HCT116 (cell line): ENCODE measurements at places on chromosomes 5 and 9. TPM values are rescaled to one million over a fixed set of nuclear protein-coding genes. Genes with fewer than 3 reads are reported as not detected.

GRCh38 chr9:8856396-8857067 lies 1057.0 kb upstream of the DMAC1 start:
- no peak for DNase-seq
- no peaks in the 10 kb centered on the region for H3K4me1 ChIP-seq
- H3K4me3 ChIP-seq, result no peak overlapping the region
- no peaks in the 10 kb centered on the region for H3K27me3 ChIP-seq

DNA sequence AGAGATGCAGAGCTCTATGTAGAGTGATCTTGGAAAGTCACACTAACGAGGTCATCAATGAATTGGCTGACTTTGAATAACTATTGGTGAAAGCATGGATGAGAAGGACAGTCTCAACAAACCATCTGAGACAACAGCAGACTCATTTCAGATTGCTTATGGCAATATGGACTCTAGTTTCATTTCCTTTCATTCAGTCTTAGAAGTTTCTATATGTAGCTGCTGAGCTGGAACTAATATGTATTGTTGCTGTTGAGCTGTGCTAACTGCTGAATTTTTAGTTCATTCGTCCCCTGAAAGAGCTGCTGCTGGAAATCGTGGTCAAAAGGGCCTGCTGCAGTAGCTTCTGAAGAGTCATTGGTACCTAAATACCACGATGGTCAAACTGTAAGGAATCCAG lies 31.3 kb downstream of the TNFSF15 start:
- no peak for DNase-seq
- no peak overlapping the region for H3K27ac ChIP-seq
- H3K4me1 ChIP-seq, result peaks cover 5% of the 10 kb centered on the region; the same call in 1 of the 2 replicates
- peaks cover 12% of the 10 kb centered on the region; the same call in 1 of the 2 replicates for H3K27me3 ChIP-seq

GRCh38 chr5:115391780-115392179 lies 95.3 kb upstream of the CCDC112 start:
- no peaks in the 10 kb centered on the region for H3K27me3 ChIP-seq
- H3K36me3 ChIP-seq, result no peaks in the 10 kb centered on the region
- no peak overlapping the region for H3K27ac ChIP-seq
- no peak overlapping the region for H3K4me3 ChIP-seq
- no peak for DNase-seq
- H3K4me1 ChIP-seq, result no peaks in the 10 kb centered on the region

DNA sequence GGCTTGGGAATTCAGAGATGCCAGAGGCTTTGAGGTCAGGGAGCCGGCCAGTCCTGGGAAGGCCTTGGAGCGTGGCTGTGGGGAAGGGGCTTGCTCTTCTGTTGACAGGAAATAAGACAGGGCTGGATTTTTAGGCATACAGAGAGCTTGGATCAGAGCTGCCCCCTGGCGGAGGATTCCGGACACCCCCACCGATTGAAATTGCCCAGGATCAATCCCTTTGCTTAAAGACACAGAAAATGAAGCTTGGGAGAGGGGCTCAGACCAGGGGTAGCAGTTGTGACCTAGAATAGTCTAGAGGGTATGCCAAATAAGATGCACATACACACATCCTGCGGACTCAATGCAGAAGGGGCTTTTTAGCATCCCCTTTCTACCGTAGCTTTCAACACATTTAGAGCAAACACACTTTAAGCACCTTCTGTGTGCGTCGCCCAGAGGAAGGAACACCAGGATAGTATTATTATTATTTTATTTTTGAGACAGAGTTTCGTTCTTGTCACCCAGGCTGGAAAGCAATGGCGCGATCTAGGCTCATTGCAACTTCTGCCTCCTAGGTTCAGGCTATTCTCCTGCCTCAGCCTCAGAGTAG lies 1.7 kb upstream of the NTMT1 start:
- peak; percentile 45 for DNase-seq
- peaks cover 43% of the 10 kb centered on the region for H3K4me1 ChIP-seq
- peak overlapping the region; percentile 2; the same call in 1 of the 2 replicates for H3K27ac ChIP-seq
- no peaks in the 10 kb centered on the region for H3K27me3 ChIP-seq
- H3K36me3 ChIP-seq, result peaks cover 17% of the 10 kb centered on the region; the same call in 1 of the 2 replicates

RECK gene
- total RNA-seq, result 3.8 TPM

ADAMTS16 gene
- 2.4 TPM for total RNA-seq

DNA sequence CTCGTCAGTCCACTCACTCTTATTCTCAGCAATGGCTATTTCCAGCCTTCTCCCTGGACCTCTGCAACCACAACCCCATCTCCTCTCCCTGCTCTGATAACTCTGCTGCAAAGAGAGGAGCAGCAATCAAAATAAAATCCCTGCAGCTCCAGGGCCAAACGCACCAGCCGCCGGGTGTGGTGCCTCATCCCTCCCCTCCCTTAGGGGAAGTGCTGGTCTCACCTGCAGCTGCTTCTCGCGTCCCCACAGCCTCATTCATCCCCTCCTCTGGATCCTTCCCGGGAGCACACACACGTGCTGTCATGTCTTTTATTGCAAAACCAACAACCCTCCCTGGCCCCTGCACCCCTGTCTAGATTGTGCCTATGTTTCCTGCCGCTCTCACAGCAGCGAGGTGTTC lies 77.8 kb downstream of the TENT4A start:
- H3K36me3 ChIP-seq, result no peaks in the 10 kb centered on the region
- no peaks in the 10 kb centered on the region for H3K4me1 ChIP-seq
- H3K4me3 ChIP-seq, result no peak overlapping the region
- DNase-seq, result no peak
- H3K27me3 ChIP-seq, result peaks cover 23% of the 10 kb centered on the region; the same call in 1 of the 2 replicates
- no peak overlapping the region for H3K27ac ChIP-seq

GRCh38 chr5:73748510-73749400 lies 122.8 kb downstream of the ARHGEF28 start:
- no peak overlapping the region for H3K4me3 ChIP-seq
- DNase-seq, result no peak
- H3K27ac ChIP-seq, result no peak overlapping the region
- H3K27me3 ChIP-seq, result no peaks in the 10 kb centered on the region
- no peaks in the 10 kb centered on the region for H3K4me1 ChIP-seq

LCN1 gene
- not detected for total RNA-seq

DNA sequence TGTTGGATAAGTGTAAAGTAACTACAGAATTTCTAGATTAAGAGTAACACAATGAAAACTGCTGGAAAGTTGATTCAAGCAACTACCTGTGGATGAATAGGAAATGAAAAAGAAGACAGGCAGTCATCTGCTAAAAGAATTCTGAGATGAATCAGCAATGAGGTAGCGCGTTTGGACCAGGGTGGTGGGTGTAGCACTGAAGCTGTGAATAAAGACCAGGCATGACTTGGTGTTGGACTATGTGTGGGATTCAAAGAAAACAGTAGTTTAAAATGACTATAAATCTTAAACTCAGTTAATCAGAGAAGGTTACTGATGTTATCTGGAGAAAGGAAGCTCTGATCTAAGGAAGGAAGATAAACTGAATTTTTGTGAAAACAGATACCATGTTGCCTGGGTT lies 159.8 kb downstream of the FBN2 start:
- no peak overlapping the region for H3K27ac ChIP-seq
- no peak for DNase-seq
- no peak overlapping the region for H3K4me3 ChIP-seq

HNRNPA0 gene
- total RNA-seq, result 38.9 TPM

DNA sequence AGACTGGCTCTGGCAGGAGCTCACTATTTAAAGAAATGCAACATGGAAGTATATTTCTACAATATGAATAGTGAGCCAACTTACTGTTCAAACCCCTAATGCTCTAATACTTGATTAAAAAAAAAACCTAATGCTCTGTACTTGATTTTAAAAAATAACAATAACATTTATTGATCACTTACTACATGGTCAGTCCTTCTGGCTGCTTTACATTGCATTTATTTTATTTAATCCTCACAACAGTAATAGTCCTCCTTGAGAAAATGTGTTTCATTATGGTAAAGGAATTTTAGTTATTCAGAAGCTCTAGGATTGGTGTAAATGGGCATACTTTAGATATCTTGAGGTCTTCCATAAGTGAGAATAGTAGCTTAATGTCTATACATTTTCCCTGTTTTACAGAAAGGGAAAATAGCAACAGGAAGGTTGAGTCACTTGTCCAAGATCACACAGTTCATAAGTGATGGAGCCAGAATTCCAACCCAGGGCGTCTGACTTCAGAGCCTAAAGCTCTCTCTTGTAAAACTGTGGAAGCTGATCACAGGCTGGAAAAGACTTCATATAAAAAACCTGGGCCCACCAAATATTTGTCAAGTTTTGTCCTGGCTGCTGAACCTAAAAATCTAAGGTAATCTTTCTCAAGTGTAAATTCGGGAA lies 1.0 kb downstream of the STARD4 start:
- peak overlapping the region; percentile 89 for H3K27ac ChIP-seq
- no peaks in the 10 kb centered on the region for H3K27me3 ChIP-seq
- H3K36me3 ChIP-seq, result no peaks in the 10 kb centered on the region
- peaks cover 22% of the 10 kb centered on the region for H3K4me1 ChIP-seq
- H3K4me3 ChIP-seq, result peak overlapping the region; percentile 83

MAMDC2 gene
- 1.2 TPM for total RNA-seq

- H3K27ac ChIP-seq, result no peak overlapping the region
- H3K27me3 ChIP-seq, result no peaks in the 10 kb centered on the region; the same call in 1 of the 2 replicates
- no peaks in the 10 kb centered on the region for H3K4me1 ChIP-seq
- no peak overlapping the region for H3K4me3 ChIP-seq
- no peaks in the 10 kb centered on the region for H3K36me3 ChIP-seq
These were observed 205.5 kb downstream of the PAX5 start for GRCh38 chr9:36828611-36829013.

DNA sequence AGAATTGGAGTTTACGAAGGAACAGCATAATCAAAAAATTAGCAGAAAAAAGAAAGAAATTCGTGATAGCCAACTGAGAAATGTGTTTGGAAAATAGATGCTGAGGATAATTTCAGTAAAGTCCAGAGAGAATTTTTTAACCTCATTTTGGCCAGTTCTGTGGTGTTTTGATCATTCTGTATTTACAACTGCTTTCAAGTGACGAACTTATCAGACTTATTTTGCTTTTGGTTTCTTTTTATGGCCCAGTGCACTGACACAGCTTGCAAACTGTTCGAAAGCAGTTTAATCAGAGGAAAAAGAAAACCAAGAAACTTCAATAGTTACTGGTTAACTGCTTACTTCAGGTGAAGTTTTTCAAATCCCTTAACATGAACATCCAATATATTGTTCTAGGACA lies 1.9 kb downstream of the SDHA start:
- no peaks in the 10 kb centered on the region for H3K27me3 ChIP-seq
- no peak for DNase-seq
- peak overlapping the region; percentile 86; the same call in 1 of the 2 replicates for H3K4me3 ChIP-seq
